CD4-positive, CD25-positive, alpha-beta regulatory T cell (primary cell): ENCODE measurements at places on chromosomes 1 and 21.

GRCh38 chr21:42521384-42521783, 7.7 kb downstream of the SLC37A1 start:
- DNase-seq, result no peak

GRCh38 chr1:39173995-39174380, 30.5 kb upstream of the MACF1 start:
- DNase-seq, result no peak

DNA sequence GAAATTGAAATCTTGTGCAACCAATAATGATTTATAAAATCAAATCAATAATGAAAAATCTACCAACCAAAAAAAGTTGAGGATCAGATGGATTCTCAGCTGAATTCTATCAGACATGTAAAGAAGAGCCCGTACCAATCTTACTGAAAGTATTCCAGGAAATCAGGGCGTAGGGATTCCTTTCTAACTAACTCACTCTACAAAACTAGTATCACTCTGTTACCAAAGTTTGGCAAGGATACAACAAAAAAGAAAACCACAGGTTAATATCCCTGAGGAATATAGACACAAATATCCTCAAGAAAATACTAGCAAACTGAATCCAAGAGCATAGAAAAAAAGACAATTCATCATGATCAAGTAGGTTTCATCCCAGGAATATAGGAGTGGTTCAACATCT, 52.8 kb upstream of the ADGRL4 start:
- no peak for DNase-seq

DNA sequence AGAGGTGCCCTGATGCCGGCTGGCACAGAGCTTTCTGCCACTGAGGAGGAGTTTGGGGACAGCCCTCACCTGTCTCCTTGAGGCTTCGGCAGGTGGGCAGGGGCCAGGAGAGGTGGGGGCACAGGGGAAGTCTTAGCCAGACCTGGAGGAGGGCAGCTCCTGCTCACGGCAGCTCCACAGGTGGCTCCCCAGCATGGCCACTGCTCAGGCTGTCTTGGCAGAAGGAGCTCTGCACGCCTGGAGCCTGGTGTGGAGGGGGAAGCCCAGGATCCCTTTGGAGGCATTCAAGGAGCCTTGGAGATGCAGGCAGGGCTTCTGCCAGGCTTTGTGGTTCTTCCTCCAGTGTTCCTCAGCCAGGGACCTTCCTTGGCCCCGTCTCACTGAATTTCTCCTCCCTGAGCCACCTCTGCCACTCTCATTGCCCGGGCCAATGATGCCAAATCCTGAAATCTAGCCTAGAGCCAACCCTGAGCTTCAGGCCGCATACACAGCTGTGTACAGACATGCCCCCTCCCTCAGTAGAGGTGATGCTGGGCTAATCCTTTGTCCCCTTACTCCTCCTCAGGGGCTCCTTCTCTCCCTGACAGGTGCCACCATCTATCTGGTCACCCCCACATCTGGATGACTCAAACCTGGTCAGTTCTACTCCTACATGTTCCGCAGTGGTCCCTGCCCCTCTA, 251.8 kb upstream of the VAMP3 start:
- no peak for DNase-seq

DNA sequence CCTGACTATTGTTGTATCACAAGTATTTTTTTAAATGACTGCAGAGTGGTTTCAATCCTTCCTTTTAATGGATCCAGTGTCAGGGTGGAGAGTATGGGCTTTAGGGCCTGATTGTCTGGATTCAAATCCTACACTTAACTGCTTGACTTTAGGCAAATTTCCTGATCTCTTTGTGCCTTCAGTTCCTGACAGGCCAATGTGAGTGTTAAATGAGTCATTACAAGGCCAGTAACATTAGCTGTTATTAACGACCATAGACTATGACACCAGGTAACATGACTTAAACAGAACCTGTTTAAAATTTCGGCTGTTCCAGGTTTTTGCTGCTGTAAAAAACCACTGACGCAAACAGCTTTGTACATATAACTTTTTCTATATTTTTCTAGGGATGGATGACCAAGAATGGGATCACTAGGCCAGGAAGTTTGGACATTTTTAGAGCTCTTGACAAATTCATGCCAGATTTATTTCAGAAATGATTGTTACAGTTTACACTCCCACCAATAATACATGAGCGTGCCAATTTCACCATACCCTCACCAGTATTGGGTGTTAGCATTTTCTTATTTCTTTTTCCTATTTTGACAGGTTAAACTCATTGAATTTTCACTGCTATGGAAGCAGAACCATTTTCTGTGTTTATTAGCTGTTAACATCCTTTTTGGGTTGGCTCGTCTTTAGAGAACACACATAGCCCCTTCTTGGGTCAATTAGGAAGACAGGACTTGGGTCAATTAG, 11.3 kb downstream of the ZNF362 start:
- no peak for DNase-seq

DNA sequence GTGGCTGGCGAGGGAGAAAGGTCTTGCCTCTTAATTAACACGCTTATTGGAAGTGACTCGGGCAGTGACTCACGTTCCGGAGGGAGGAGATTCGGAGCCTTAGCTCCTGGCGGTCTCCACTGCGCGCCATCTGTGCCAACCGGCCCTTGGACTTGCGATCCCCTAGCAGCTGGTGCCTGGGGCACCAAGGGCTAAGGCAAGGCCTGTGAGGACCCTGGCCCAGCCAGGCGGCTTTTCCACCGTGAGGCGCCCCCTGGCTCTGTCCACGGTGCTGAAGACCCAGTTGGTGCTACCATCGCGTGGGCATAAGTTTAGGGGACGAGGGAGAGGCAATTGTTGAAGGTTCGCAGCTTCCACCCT, 1.3 kb upstream of the SYT6 start:
- DNase-seq, result no peak

- no peak for DNase-seq
Observed at GRCh38 chr1:109239409-109240068, 9.8 kb upstream of the CELSR2 start.
